Stimulated activated CD4-positive, alpha-beta T cell treated with anti-CD3 and anti-CD28 coated beads, TNF-alpha, amount 100 ng/mL, for 48 hours (primary cell): ENCODE measurements at places on chromosomes 2 and 18.

GRCh38 chr2:203730883-203731282 lies 24.4 kb downstream of the CD28 start:
- DNase-seq, result no peak

DNA sequence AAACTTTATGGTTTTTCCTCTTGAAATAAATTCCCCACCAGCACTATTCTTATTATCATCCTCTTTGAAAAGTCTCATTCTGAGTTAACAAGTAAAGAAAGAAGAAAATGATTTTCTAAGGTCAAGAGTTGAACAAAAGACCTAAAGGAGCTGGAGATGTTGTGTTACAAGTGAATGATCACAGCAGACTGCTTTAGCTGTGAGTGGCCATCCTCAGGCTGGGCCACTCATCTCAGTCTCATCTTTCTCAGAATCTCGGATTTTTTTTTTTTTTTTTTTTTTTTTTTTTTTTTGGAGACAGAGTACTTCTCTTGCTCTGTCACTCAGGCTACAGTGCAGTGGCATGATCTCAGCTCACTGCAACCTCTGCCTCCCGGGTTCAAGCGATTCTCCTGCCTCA lies 133.3 kb downstream of the CDH2 start:
- DNase-seq, result no peak

DNA sequence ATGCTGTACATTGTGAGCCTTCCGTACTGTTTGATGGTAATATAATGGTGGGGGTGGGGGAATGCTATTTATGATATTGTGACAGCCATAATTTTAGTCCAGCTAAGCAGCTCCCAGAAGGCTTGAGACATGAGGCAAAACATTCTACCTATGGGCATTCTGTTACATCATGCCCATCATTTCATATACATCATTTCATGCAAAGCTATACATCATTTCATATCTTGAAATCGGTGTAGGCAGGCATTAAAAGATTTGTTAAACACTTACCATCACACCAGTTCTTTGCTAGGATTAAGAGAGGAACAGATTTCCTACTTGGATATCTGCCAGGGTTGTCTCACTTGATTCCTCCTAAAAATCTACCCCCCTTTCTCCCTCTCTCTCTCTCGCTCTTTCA lies 84.5 kb downstream of the COL5A2 start:
- DNase-seq, result no peak

DNA sequence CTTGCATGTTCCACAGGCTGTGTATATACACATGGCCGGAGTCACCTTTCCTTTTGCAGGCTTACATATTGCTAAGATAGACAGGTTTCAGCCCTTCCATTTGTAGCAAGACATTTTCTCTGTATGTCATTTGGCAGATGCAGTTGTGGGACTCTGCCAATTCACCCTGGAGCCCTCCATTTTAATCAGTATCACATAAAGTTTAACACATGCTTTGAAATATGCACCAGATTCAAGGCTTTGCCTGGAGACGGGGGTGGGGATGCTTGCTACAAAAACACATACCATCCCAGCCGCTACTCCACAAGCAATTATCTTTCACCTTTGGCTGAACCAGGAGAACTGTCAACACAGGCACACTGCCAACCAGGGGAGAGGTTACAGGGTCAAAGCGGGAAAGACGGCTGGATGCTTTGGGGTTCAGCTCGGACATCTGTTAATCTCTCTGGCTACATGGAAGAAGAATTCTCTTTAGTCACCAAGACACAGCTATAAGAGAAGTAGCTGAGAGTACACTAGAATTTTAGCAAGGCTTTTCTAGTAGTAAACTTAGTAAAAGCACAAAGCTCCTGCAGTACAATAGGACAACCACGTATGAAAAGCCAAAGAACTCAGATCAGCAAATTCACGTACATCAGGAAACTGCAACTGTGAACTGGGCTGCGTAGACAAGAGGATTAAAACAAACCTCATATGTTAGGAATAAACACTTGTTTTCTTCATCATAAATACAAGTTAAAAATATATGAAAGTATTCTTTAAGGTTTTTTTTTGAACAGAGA lies 130.9 kb downstream of the EXOC6B start:
- DNase-seq, result no peak

DNA sequence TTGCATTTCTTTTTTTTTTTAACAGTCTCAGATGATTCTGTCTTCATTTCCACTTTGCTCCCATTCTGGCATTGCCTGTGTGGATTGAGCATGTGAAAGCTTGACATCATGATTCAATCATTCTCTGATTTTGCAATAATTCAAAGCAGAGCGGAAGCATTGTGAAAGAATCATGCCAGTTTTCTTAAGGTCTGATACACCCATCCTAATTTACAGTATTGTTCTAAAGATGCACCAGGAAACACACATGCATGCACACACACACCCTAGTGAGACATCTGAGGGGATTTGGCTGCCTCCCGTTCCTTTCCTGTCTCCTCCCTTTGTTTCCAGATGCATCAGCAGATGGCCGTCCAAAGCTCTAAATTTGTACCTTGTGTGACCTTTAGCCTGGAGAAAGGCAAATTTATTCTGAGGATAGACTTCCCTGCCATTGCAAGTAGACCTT lies 97.3 kb downstream of the FMNL2 start:
- no peak for DNase-seq

DNA sequence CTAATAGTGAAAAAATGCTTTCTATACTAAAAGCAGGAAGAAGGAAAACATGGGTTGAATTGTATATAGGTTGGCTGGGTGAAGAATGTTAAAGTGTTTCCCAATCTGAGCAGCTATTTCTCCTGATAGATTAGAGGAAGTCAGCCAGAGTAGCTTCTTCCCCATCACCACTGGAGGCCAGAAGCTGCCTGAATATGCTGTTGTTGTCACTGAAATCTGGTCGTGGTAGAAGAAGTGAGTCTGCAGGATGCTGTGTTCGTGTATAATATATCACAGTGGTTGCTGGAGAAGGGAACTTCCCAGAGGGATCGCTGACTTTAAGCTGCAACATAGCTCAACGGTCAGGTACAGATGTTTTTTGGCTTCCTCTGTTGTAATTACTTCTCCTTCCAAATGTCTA lies 247.5 kb upstream of the LRATD1 start:
- no peak for DNase-seq

- no peak for DNase-seq
These were observed 476.7 kb upstream of the RAB6C start for GRCh38 chr2:129502781-129503180.

GRCh38 chr18:65995206-65995605 lies 244.4 kb downstream of the CDH7 start:
- DNase-seq, result no peak

DNA sequence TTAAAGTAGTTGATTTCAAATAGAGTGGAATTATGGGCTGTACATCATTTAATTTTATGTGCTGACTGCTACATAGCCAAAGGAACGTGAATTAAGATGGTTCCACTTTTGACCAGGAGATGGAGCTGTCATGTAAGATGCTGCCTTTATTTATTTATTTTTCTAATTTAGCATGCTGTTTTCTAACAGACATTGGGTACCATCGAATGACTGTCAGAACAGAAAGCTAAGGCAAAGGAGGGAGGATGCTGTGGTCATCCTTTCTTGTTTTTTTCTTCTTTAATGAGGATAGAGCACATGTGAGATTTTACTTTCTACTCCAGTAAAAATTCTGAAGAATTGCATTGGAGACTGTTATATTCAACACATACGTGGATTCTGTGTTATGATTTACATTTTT lies at the start of gene SCN2A:
Gene SCN2A (plus strand): TSS at position 185 of the 400 bp plus-strand sequence. CDS start 56,410 bp downstream, outside the sequence.
- peak; percentile 3 for DNase-seq

- peak; percentile 32 for DNase-seq
These were observed 258 bp downstream of the MGAT4A start for GRCh38 chr2:98730707-98731040.

GRCh38 chr2:63059793-63060471 lies 9.3 kb downstream of the OTX1 start:
- no peak for DNase-seq

DNA sequence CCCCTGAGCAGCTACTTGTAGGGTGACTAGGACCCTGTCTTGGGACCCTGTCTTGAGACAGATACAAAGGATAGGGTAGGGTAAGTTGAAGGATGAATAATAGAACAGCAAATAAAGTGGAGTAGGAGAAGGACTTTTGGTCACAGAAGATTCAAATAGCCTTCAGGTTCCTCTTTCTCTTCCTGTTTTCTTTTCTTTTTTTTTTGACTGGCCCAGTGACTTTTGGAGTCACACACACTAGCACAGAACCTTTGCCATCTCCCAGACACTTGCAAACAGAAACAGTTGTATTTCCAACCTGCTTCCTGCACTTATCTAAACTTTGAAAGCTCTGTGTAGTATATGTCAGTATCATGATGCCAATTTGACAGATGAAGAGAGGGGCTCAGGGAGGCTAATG lies 108.2 kb downstream of the TDRD15 start:
- DNase-seq, result no peak

DNA sequence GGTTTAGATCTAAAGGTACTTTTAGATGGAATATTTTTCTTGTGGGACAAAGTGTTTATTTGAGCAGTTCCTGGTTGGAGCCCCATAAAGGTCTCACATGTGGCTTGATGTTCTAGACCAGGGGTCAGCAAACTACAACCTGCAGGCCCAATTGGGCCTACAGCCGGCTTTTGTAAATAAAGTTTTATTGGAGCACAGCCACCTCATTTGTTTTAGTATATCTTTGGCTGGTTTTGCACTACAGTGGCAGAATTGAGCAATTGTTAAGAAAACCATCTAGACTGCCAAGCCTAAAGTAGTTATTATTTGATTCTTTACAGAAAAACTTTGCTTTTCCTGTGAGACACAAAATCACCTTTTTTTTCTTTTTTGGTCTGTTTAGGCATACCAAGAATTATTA lies 41.6 kb downstream of the NDC80 start:
- no peak for DNase-seq

GRCh38 chr2:48709096-48710034 lies 46.2 kb downstream of the LHCGR start:
- DNase-seq, result no peak

GRCh38 chr18:62586781-62587487 lies 64.1 kb downstream of the ZCCHC2 start:
- DNase-seq, result no peak

DNA sequence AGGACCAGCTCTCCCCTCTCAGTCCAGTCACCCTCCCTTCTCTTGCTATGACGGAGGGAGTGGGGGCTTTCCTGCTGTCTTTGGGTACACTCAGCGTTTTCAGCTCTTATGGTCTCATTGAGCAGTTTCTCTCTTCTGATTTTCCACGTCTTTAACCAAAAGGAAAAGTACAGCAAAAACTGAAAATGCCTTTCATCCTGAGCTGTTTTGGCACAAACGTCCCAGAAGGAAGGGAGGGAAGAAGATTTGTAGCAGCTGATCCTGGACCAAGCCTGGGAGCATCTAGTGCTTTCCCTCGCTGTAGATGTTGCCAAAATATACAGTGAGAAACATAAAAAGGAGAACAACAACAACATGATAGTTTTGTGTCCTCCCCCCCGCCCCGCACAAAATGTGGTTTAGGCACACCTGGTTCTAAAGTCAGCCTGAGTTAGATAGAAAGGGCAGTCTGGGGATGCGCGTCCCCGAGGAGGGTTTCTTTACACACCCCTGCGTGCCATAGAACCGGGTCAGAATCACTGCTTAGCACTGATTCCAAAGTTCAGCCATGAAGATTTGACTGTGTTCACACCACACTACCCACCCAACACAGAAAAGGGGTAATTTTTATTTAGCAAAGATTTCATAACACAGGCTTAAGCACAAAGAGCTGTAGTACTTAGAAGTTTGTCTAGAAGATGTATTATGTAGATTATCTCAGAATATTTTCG lies 53.4 kb downstream of the SLC40A1 start:
- DNase-seq, result no peak

DNA sequence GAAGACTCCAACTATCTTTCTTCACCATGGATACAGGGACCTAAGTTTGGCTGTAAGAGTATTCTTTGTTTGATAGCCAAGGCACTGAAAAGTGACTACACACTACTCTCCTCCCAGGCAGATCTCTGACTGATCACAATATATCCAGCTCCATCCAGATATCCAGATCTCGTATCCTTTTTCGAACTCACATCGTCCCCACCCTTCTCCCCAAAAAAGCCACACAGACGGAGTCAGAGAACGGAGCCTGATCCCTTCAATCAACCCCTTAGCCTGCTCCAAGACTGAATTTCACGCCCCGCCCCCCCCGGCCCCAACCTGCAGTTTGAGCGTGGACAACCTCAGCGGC lies 533 bp downstream of the DHX57 start:
- no peak for DNase-seq

GRCh38 chr2:160730296-160730995 lies 236.8 kb upstream of the RBMS1 start:
- no peak for DNase-seq

DNA sequence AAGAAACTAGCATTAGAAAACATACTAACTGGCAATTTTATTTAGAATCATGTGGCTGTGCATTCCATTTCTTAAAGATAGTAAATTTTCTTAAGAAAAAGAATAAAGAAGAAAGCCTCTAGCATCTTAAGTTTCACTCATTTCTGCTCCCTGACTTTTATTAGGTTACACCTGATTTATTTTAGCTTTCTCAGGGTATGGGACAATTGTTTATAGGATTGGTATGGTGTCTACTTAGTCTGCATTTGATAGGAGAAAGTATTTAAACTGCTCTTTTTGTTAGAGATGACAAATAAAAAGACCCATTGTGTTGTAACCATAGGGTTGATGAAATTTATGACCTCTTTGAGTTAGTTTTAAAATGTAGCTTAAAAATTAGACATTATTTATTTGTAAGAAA lies 115.2 kb downstream of the PTPRM start:
- DNase-seq, result no peak

DNA sequence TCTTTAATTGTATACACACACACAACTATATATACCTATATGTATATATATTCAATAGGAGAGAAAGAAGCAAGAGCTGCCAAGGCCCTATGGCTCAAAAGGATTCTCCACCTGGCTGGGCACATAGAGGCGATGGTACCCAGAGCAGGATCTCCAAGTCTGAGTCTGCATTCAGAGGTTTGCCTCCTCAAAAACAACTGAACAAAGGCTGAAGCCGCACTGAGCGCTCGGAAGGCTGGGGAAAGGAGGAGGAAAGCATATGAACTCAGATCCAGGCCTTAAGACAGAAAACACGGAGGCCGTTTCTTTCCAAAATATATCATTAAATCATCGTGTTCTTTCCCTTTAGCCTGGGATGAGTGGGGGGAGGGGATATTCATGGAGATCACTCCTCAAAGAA lies 3.6 kb downstream of the HOXD12 start:
- DNase-seq, result no peak

- no peak for DNase-seq
These were observed 61.6 kb upstream of the PARD3B start for GRCh38 chr2:204483608-204484081.

GRCh38 chr2:42941633-42942176 lies 149.3 kb upstream of the HAAO start:
- no peak for DNase-seq

GRCh38 chr2:178105566-178105965 lies 6.7 kb upstream of the RBM45 start:
- no peak for DNase-seq

DNA sequence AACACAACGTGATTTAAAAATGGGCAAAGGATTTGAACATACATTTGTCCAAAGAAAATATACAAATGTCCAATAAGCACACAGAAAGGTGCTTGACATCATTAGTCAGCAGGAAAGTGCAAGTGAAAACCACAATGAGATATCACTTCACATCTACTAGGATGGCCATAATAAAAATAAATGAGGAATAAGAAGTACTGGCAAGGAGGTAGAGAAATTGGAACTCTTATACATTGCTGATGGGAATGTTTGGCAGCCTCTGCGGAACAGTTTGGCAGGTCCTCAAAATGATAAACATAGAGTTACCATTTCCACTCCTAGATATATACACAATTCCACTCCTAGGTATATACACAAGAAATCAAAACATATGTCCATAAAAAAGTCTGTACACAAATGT lies 51.0 kb upstream of the PGAP1 start:
- DNase-seq, result no peak

- no peak for DNase-seq
These were observed 138.9 kb upstream of the NABP1 start for GRCh38 chr2:191539068-191539467.
